ENCODE measurements at places on chromosomes 7 and 10.

DNA sequence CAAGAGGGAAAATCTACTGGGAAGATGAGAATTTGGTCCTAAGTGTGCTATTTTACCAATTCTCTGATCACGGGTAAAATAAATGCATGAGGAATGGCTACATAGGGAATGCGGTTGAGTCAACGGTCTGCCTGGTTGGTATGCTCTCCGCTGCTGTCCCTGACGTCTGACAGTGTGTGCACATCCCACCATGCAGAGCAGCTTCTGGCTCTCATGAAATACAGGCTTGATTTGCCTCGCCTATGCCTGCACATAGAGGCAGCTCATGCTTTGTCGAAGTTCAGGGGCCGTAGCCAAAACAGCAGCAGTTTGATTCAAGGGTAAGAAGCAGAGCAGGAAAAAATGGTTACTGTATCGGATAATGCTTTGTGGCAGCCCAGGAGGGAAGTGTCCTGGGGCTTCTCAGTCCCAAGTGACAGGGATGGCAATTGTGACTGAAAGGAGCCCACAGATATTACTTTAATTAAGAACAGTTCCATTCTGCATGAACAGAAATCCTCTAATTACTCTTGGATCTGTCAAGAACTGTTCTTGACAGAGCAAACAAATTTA lies 268.4 kb upstream of the SLC26A5 start:
- no peak for DNase-seq

DNA sequence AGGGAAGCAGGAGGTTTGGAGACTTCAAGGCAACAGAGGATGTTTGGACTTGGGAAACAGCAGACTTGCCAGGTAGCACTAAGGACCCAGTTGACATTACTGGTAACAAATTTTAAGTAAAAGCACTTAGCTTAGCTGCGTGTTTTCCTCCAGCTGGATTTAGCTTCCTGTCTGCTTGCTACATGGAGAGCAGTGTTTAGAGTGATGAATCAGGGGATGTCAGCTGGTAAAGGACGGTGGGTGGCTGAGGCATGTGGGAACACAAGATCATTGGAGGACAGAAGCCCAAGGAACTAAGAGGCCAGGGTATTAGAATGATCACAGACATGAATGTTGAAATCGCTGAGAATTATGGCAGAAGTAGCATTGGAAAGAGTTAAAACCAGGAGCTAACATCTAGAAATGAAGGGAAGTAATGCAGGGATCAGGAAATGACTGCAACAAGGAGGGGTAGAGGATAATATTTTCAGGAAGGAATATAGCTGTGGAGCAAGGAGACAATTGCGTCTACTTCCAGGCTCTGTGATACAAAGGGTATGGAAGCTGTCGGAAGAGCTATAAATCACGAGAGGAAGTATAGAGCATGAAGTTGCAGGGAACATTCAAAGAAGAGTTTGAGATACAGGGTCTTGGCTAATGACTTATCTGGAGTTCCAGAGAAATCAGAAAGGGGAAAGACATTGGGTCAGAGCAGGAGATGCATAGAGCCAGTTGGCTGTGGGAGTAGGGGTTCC lies 34.4 kb downstream of the CALD1 start:
- DNase-seq = no peak

DNA sequence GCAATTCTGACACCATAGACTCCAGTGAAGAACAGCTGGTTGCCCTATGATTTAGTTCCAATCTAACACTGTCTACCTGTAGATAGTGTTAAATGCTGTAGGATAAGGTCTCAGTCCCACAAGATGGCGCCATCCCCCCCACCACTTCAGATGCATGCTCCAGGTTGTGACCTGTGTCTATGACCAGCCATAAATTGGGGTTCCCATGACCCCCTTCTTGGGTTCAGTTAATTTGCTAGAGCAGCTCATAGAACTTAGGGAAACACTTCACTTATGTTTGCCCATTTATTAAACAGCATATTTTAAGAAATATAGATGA lies 13.1 kb downstream of the CCSER2 start:
- DNase-seq = no peak

DNA sequence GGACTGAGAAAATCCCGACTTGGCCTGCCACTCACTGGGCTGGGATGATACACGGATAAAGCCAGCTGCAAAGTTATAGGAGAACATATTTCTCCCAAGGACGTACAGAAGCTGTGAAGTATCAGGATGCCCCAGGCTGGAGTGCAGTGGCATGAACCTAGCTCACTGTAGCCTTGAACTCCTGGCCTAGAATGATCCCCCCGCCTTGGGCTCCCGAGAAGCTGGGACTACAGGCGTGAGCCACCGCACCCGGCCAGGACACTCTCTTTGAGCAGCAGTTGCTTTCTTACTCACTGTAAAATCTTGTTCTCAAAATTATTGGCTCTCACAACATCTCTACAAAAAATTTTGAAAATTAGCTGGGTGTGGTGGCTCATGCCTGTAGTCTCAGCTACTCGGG lies 50.4 kb downstream of the CLEC2L start:
- DNase-seq = no peak

DNA sequence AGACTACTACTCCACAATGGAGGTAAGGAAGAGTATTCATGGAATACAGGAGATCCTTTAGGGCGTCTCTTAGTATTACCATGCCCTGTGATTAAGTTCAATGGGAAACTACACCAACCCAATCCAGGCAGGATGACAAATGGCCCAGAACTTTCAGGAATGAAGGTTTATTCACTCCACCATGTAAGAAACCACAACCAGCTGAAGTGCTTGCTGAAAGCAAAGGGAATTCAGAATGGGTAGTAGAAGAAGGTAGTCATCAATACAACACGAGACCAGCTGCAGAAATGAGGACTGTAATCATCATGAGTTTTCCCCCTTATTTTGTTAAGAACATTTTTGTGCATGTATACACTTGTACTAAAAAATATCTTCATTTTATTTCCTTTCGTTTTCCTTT lies 76.6 kb downstream of the GPR37 start:
- DNase-seq = no peak

- no peak for DNase-seq
Measured at GRCh38 chr10:71264345-71265200, 52.2 kb downstream of the UNC5B start.

DNA sequence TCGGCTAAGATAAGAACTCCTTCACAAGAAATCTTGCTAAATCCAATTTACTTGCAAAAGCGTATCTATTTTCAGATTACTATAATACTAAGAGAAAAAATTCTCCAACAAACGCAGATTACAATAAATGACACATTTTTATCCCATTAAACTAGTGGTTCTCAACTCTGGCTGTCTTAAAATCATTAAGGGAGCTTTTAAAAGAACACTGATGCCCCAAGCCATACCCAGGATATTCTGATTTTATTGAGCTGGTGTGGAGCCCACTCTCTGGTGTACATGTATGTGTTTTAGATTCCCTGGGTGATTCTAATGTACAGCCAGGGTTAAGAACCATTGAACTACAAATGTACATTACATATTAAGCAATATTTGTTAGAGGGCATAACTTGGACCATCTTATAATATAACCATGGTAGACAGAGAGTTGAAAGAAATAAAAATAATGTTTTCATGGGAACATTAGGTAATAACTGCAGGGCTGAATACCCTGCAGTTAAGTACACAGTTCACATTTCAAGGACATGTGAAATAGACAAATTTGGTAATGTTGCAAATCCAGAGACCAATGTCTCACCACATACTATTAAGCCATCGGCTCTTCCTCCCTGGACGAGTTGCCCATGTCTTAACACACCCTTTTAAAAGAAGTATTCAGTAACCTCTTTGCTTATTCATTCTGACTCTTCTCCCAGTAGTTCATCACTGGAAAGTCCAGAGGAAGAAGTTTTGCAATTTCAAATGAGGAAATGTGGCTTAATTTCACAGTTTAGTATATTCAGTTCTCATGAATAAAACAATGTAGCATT lies 6.2 kb downstream of the GSAP start:
- no peak for DNase-seq

- DNase-seq = no peak
Measured at GRCh38 chr10:94851263-94851662, 87.2 kb upstream of the CYP2C9 start.

- DNase-seq = no peak
Measured at GRCh38 chr10:90161-90560, 41.1 kb upstream of the TUBB8 start.

DNA sequence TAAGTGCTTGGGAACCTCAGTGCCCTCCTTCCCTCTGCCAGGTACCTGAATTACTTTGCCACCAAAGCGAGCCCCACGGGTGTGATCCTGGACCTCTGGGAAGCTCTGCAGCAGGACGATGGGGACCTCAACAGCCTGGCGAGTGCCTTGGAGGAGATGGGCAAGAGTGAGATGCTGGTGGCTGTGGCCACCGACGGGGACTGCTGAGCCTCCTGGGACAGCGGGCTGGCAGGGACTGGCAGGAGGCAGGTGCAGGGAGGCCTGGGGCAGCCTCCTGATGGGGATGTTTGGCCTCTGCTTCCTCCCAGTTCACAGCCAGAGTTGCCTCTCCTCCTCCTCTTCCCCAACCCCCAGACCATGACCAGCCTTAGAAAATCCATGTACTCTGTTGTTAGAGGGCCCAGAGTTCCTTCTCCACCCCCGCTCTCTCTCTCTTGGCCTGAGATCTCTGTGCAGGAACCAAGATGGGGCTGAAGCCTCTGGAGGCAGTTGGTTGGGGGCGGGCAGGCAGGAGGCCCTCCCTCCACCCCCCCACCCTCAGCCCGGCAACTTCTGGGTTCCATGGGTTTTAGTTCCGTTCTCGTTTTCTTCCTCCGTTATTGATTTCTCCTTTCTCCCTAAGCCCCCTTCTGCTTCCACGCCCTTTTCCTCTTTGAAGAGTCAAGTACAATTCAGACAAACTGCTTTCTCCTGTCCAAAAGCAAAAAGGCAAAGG lies 19.8 kb upstream of the SLC29A3 start:
- no peak for DNase-seq

- DNase-seq = no peak
Measured at GRCh38 chr10:86667421-86668181, 710 bp upstream of the LDB3 start.

- no peak for DNase-seq
Measured at GRCh38 chr10:21078410-21079329, 181.6 kb upstream of the NEBL start.
